ENCODE measurements at places on chromosomes 5 and 9.

DNA sequence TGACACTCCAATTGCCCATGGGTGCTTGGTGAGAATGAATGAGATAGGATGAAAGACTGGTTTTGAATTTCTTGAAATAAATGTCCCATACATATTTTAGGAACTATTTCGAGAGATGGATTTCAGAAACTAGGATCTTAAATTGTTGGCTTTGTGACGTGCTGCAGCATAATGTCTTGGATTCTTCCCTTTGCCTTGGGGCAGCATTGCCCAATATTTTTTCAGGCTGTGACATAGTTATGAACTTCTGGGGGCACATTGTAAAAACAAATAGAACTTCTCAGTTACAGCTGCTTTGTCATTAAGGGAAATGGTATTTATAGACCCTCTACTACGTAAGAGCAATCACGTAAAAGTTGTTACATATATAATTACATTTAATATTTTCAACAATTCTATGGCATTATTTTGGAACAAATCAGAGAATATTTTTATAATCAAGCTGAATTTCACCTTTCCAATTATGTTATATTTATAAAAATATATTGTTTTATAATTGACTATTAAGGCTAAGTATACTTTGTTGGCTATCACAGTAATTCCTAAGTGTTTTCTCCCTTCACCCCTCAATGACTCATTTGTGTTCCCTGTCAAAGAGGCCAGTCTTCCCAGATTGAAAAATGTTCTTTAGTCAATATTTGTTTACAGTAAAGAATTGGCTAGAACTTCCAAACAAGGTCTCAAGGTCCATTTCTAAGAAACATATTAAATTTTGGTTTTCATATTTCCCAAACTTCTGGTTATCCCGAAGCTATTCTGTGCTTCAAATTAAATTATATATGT is 1388.3 kb upstream of the ACO1 start:
- no peak for DNase-seq

GRCh38 chr5:62948301-62948700 is 369.7 kb downstream of the LRRC70 start:
- DNase-seq, result no peak

GRCh38 chr5:5374009-5374715 is 48.3 kb upstream of the ICE1 start:
- DNase-seq, result peak; percentile 57

DNA sequence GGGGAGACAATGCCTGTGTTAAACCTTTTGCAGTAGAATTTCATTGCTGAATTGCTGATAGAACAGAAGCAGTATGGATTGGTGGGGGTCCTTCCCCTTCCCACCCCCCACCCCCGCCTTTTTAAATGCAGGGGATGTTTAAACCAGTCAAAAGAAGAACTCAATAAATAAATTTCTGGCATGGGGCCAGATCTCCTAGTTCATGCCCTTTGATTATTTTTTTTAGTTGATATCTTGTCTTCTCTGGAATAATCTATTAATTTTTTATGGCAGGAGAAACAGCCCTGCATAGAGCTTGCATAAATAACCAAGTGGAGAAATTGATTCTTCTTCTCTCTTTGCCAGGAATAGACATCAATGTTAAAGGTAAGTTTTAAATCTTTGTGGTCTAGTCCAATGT is 72.8 kb downstream of the SLF1 start:
- no peak for DNase-seq

Measured in AG10803 (cell line).